ENCODE measurements at places on chromosomes 7 and 10.

DNA sequence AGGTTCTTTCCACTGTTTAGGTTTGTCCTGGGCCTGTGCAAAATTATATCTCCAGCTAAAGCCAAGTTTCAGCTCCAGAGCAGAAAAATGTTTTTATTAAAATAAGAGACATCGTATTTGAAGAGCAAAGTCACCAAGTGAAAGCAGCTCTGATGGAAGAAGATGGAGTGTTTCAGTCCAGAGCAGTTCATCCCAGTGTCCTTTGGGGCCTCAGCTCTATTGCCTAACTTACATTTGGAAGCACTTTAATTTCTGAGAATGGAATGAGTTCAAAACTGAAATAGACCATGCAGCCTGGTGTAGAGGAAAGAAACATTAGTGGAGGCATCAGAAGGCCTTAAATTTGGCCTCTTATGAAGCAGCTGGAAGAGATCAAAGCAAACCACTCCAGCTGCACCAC, 545.2 kb downstream of the SORCS1 start:
- no peak for DNase-seq

DNA sequence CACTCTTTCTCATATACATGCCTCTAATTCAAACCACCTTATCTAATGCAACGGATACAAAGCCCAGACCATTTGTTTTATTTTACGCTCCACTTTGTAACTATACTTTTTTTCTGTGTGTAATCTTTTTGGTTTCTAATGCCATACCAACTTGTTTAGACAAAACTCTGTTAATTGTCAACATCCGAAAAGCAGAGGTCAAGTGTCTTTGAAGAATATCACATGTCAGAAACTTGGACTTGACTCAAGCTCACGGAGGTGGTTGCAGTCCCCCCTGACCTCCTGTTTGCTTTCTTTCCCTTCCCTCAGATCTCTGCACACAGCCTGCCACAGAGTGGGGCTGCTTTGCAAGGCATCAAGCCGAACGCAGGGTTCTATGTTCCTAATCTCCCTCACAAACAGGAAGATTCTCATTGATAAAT, 698.9 kb downstream of the PARD3 start:
- no peak for DNase-seq

GRCh38 chr10:120392245-120392644, 64.8 kb upstream of the PLPP4 start:
- DNase-seq, result no peak

DNA sequence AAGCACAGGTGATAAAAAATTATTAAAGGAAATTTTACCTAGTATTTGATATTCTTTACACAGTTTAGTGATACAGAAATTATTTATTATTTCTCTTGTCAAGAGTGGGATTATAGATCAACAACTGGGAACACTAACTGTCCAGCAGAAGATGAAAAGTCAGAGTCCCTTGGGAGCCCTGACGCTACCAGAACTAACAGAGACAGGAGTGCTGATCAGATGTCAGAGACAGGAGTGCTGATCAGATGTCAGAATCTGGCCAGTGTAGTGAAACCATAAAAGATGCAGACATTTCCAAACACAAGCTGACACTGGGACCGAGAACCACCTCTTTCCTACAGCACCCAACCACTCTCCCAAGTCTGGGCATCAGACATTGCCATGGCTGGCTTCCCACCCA, 828.2 kb downstream of the TNS3 start:
- DNase-seq, result no peak

DNA sequence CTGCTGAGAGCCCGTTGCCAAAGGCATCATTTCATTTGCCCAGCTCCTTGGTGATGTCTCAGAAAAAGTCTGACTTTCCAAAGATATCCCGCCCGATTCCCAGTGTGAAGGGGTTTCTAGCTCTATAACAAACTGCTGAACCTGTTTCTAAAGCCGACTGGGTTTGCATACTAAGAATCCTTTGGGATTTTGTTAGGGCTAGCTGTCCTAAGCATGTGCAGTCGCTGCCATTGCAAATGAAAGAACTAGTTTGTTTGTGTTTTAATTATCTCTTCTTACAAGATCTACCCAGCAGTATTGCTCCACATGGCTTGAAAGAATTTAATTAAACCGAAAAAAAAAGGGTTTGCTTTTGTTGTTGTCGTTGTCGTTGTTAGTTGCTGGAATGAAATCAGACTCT, 476.6 kb downstream of the GATA3 start:
- no peak for DNase-seq

DNA sequence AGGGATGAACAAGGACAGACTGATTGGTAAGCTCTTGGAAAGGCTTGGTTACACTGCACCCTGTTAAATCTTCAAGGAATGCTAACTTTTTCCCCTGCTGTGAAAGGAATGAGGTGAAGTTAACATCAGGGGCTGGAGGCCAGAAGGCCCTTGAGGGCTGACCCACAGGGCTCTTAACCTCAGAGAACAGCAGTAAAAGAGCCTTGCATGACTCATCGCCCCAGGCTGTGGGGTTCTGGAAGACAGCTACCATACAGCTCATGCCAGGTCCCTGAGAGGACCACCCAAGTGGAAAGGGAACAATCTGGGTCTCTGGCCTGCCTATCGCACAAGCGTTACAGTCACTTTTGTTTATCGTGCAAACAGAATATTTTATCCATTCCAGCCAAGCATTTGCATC, 54.4 kb downstream of the CYP2C9 start:
- no peak for DNase-seq

GRCh38 chr7:28005075-28005846, 175.3 kb downstream of the JAZF1 start:
- DNase-seq, result peak; percentile 76

DNA sequence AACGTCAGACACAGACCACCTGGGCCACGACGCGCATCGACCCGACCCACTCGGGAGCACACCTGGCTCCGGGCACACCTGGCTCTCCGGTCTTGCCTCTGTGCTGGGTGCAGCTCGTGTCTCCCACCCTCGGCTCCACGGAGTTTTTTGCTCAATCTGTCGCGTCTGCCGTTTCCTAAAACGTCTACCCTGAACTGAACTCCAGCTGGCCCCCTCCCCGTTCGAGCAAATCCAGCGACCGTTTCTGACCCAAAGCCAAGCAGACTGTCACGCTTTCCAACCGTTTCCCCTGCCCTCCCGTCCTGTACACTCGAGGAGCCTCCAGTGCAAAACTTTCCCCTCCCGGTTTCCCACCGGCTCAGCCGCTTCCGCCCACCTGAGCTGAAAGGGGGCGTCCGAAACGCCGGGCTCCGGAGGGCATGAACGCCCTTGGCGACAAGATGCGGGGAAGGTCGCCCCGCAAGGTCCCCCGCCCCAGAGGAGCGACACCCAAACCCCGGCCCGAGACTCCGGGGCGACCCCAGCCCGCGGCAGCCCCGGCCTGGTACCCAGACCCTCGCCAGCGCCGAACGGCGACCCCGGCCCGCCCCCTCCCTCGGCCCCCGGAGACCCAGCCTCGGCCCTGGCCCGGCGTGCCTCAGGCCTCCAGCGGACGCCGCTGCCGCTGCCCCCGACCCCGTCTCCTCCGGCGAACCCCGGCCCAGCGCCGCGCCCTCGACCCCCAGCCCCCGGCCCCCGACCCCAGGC, 557 bp downstream of the CYTH3 start:
- DNase-seq, result no peak

Measured in Right ventricle myocardium superior (tissue), 1 donor.